Kidney (tissue), 22 donors: ENCODE measurements at places on chromosomes 13 and 19. TPM values are rescaled to one million over a fixed set of nuclear protein-coding genes. Genes with fewer than 3 reads are reported as not detected.

- no peak for DNase-seq
These were observed 358.7 kb downstream of the IRS2 start for GRCh38 chr13:109427695-109428094.

GRCh38 chr19:8525401-8525684, 11.4 kb upstream of the ZNF414 start:
- DNase-seq, result no peak

- peak; percentile 53 for DNase-seq
These were observed 766 bp downstream of the CEBPG start for GRCh38 chr19:33374236-33374714.

DNA sequence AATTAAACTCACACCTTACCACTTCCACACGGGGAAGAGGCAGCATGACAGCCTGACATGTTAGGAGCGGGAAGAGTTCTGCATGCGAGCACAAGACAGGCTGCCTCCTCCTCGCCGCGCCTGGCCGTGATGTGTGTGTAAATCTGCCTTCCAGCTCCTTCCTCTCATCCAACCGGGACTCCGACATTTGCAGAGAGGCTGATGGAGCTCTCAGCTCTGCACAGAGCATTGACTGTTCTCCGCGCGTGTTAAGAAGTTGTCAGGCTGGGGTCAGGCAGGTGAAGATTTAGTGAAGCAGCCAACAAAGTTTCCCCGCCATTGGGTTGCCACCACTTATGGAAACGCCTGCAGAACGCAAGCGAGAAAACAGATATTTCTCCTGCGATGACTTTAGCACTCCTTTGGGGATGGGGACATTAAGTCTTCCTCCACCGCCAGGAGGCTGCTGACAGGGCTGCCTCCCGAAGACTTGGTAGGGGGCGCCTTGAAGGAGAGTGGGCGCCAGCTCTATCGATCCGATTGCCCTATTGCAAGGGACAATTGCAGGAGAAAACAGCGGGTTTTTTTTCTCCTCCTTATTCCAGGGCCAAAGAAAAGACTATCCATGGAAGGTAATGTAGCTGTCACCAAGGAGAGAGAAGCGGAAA, 213.9 kb upstream of the TSHZ3 start:
- no peak for DNase-seq

GRCh38 chr13:87208636-87209035, 462.5 kb upstream of the SLITRK5 start:
- DNase-seq, result no peak

- no peak for DNase-seq
These were observed 7.8 kb downstream of the SIGLEC12 start for GRCh38 chr19:51493776-51494175.

GRCh38 chr19:14735915-14736314, 42.4 kb downstream of the ADGRE2 start:
- DNase-seq, result no peak

DNA sequence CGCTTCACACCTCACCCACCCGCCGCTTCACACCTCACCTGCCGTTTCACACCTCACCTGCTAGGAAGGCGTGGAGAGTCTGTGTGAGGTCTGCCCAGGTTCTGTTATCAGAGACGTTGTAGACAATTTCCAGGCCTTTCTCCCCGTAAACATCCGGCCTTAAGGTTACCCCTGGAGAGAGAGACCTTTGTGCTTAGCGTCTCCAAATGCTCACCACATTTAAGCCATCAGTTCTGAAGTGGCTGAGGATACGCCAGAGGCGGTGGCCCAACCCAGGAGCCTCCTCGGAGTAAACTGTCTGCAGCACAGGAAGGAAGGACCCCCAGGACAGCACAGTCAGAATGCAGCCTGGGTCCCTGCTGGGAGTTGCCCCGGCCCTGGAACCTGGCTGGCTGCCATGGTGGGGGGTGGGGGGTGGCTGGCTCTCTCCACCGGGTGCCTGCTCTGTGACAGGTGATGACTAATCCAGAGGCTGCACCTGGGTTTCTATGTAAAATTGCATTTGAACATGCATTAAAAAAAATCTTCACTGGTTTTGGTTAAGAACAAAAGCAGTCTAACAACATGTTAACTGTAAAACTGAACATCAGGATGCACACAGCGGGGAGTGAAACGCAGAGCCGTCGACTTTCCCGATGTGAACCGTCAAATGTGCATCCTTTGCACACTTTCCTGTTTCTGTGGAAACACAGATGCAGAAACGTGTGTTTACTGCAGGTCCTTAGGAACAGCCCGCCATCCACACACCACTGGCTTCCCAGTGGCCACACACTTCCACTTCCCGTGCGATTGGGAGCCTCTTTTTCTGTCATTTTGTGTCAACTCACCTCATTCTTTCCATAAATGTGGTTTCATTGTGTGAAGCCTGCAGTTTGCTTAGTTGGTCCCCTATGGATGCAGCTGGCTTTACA, 4.5 kb downstream of the ATP4B start:
- DNase-seq, result peak; percentile 64

Gene LCP1
- polyA plus RNA-seq, result 5.6 TPM

DNA sequence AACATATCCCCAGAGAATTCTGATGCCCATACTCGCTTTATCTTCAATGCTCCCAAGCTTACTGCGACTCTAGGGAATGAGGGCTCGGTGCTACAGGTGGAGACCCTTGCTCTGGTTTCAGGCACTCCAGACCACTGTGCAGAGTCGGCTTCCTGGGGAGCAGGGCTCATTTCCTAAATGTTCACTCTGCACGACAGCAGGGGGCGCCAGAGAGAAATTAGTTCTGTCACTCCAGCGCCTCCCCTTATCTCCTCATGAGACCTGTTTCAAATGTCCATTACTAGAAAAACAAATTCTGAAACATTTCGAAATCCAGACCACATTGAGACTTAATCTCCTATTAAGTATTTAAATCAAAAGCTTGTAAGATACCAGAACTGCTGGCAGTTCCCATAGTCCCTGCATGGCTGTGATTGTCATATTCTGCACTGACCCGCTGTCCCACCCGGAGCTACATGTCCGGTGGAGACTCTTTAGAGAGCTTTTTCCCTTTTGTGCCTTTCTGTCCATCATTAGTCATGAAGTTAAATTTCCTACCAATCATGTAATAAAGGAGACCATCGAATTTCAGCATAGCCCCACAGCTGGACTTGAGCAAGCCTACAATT, 22.4 kb downstream of the EPSTI1 start:
- peak; percentile 87 for DNase-seq

Gene HCN2
- 1.3 TPM for polyA plus RNA-seq

Gene ZNF493
- polyA plus RNA-seq, result 7.1 TPM

- DNase-seq, result no peak
These were observed 45.4 kb downstream of the CHST8 start for GRCh38 chr19:33667141-33667650.

- DNase-seq, result no peak
These were observed 20.3 kb upstream of the GGACT start for GRCh38 chr13:100608906-100609305.

Gene LILRA1
- 0.43 TPM for polyA plus RNA-seq

Gene CYP2S1
- polyA plus RNA-seq, result 0.97 TPM

- no peak for DNase-seq
These were observed 193.1 kb downstream of the VWA8 start for GRCh38 chr13:41767801-41768200.

- no peak for DNase-seq
These were observed 300.8 kb downstream of the EFNB2 start for GRCh38 chr13:106234636-106235035.

Gene PSG5
- not detected for polyA plus RNA-seq

- DNase-seq, result no peak
These were observed 10.6 kb downstream of the RPS9 start for GRCh38 chr19:54211235-54211634.

Gene COLGALT1
- 23.6 TPM for polyA plus RNA-seq

- DNase-seq, result no peak
These were observed at the start of gene CPB2 for GRCh38 chr13:46104868-46105267. CPB2 (minus strand) TSS chr13:46105033; CDS start chr13:46105009, 24 bp downstream.

Gene ERFL
- not detected for polyA plus RNA-seq

DNA sequence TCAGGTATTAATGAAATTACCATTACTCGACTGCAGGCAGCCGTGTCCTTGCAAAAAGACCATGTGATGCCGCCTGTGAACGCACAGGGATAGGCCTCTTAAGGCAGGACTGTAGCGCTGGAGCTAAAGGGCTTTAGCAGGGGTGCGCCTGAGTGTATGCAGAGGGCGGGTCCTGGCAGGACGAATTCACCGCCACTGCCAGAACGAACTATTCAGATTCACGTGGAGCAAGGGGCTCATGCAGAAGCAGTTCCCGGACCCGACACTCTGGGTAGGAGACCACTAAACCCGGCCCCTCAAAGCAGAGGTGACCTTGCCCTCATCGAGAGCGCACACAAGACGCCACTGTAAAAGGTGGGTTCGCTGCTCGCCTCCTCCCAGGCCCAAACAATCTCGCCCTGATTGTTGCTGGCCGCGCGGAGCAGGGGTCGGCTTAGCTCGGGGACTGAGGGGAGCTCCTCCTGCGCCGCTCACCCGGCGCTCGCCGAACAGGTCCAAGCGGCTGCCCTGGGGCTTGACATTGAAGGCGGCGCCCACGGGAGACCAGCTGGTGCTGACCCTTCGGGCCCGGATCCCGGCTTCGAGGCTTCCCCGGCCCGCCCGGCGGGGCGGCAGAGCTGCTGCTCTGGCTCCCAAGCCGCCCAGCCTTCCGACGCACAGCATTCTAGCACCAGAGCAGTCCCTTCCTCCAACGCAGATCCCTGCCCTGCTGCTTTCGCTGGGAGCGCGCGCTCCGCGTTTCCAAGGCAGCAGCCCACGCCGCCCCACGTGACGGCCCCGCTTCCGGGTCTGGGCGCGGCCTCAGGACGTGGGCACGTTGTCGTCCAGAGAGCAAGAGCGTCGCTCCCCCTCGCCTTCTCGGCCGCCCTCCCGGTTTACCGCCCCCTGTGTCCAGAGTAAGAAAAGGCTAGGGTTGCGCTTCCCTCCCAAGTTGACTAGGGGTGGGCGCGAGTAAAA, at the start of gene MIPEP:
MIPEP (minus strand) TSS at position 743 of the 957 bp plus-strand sequence; CDS start at position 663, 80 bp downstream.
- DNase-seq, result peak; percentile 99

Gene LHFPL6
- 33.0 TPM for polyA plus RNA-seq
